ENCODE measurements at places on chromosomes 3 and 15. TPM values are rescaled to one million over a fixed set of nuclear protein-coding genes. Genes with fewer than 3 reads are reported as not detected.

The MYRIP gene
- 1.2 TPM for polyA plus RNA-seq

The GLDN gene
- polyA plus RNA-seq: 0.39 TPM

The CHP1 gene
- 49.0 TPM for polyA plus RNA-seq

The SLC9C1 gene
- 0.50 TPM for polyA plus RNA-seq

The SKIL gene
- 19.1 TPM for polyA plus RNA-seq

The DAG1 gene
- polyA plus RNA-seq: 217 TPM

The SLC22A14 gene
- polyA plus RNA-seq: 0.22 TPM

The EDEM1 gene
- 11.7 TPM for polyA plus RNA-seq

The CLDN18 gene
- polyA plus RNA-seq: 0.96 TPM

The IMPG2 gene
- polyA plus RNA-seq: 0.76 TPM

The PIK3CB gene
- 9.0 TPM for polyA plus RNA-seq

The NANOGP8 gene
- not detected for polyA plus RNA-seq

The ANXA2 gene
- polyA plus RNA-seq: 507 TPM

The ECE2 gene
- 0.16 TPM for polyA plus RNA-seq

The SGO1 gene
- polyA plus RNA-seq: 5.3 TPM

The ABI3BP gene
- 214 TPM for polyA plus RNA-seq

The CYP8B1 gene
- 0.05 TPM for polyA plus RNA-seq

The TGM5 gene
- polyA plus RNA-seq: 0.27 TPM

The SYNPR gene
- not detected for polyA plus RNA-seq

The LIPH gene
- 0.08 TPM for polyA plus RNA-seq

The PPP1R14D gene
- not detected for polyA plus RNA-seq

The CXCR6 gene
- 0.37 TPM for polyA plus RNA-seq

The LMCD1 gene
- polyA plus RNA-seq: 341 TPM

The TRMT10C gene
- 23.1 TPM for polyA plus RNA-seq

The HIGD2B gene
- not detected for polyA plus RNA-seq

The CIP2A gene
- 9.8 TPM for polyA plus RNA-seq

The GMPPB gene
- 15.3 TPM for polyA plus RNA-seq

The GPR62 gene
- 0.38 TPM for polyA plus RNA-seq

The PLOD2 gene
- polyA plus RNA-seq: 16.9 TPM

The MEGF11 gene
- 0.30 TPM for polyA plus RNA-seq

The THPO gene
- 1.2 TPM for polyA plus RNA-seq

The SLC24A5 gene
- polyA plus RNA-seq: not detected

The GASK1A gene
- 5.4 TPM for polyA plus RNA-seq

The NUTM1 gene
- not detected for polyA plus RNA-seq

The LDHAL6B gene
- polyA plus RNA-seq: not detected

The HLTF gene
- polyA plus RNA-seq: 19.7 TPM

The PLIN1 gene
- 3.3 TPM for polyA plus RNA-seq

The CCR3 gene
- 0.20 TPM for polyA plus RNA-seq

The ASB14 gene
- 1.6 TPM for polyA plus RNA-seq

The RTP4 gene
- polyA plus RNA-seq: 0.60 TPM

The CHL1 gene
- 2.3 TPM for polyA plus RNA-seq

The MUSTN1 gene
- polyA plus RNA-seq: 109 TPM

The ILDR1 gene
- 0.41 TPM for polyA plus RNA-seq

The C3orf80 gene
- 0.33 TPM for polyA plus RNA-seq

The GHRL gene
- polyA plus RNA-seq: 0.82 TPM

The IL17RE gene
- polyA plus RNA-seq: 1.3 TPM

The FETUB gene
- polyA plus RNA-seq: not detected

The PLCH1 gene
- 0.23 TPM for polyA plus RNA-seq

The SOX14 gene
- polyA plus RNA-seq: not detected

The CCR1 gene
- polyA plus RNA-seq: 3.4 TPM

The LINGO1 gene
- 9.1 TPM for polyA plus RNA-seq

The EBLN2 gene
- 5.2 TPM for polyA plus RNA-seq
